Neural progenitor cell (in vitro differentiated cells): ENCODE measurements at places on chromosomes 3 and 15. TPM values are rescaled to one million over a fixed set of nuclear protein-coding genes. Genes with fewer than 3 reads are reported as not detected.

Gene LEKR1
- 0.56 and 1.9 TPM in 2 replicates for total RNA-seq

Gene TM4SF18
- total RNA-seq: not detected in 2 replicates

Gene MST1R
- total RNA-seq: 0.32 and 1.8 TPM in 2 replicates

Gene ZNF662
- total RNA-seq: not detected in 2 replicates

Gene LOXL1
- 5.3 and 28.1 TPM in 2 replicates for total RNA-seq

Gene LRRC31
- total RNA-seq: not detected in 2 replicates

Gene IGSF10
- total RNA-seq: 0.15 and 0.22 TPM in 2 replicates

Gene THBS1
- total RNA-seq: 14.6 and 17.6 TPM in 2 replicates

Gene ANKRD63
- not detected in 2 replicates for total RNA-seq

Gene LMAN1L
- not detected in 2 replicates for total RNA-seq

Gene CERS3
- 0.15 TPM in 1 of 2 replicates, not detected in the other for total RNA-seq

Gene MTFMT
- 22.2 and 30.3 TPM in 2 replicates for total RNA-seq

Gene PSMD2
- total RNA-seq: 234 and 476 TPM in 2 replicates

Gene ITIH3
- not detected in 2 replicates for total RNA-seq

- DNase-seq: no peak
Measured at GRCh38 chr15:98745179-98745578, 96.8 kb downstream of the IGF1R start.

GRCh38 chr3:43733459-43734384, 43.0 kb downstream of the ABHD5 start:
- DNase-seq: no peak

- DNase-seq: no peak
Measured at GRCh38 chr3:109045271-109046040, 72.5 kb downstream of the MORC1 start.

DNA sequence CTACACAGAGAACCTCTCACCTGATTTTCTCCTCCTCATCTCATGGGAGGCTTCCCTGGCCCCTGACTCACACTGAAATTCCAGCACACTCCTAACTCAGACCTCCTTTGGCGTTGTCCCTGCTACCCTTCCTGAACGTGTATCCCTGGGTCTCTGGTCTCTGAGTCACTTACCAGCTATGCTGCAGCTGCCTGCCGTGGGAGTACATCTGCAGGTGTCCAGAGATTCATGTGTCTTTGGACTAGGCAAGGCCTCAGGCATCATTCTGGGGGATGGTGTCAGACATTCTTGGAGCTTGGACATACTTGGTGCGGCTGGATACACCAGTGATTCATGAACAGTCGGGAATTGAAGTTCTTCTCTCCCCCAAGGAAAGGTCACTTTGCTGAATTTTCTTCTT, 148.8 kb upstream of the TRIM42 start:
- no peak for DNase-seq

DNA sequence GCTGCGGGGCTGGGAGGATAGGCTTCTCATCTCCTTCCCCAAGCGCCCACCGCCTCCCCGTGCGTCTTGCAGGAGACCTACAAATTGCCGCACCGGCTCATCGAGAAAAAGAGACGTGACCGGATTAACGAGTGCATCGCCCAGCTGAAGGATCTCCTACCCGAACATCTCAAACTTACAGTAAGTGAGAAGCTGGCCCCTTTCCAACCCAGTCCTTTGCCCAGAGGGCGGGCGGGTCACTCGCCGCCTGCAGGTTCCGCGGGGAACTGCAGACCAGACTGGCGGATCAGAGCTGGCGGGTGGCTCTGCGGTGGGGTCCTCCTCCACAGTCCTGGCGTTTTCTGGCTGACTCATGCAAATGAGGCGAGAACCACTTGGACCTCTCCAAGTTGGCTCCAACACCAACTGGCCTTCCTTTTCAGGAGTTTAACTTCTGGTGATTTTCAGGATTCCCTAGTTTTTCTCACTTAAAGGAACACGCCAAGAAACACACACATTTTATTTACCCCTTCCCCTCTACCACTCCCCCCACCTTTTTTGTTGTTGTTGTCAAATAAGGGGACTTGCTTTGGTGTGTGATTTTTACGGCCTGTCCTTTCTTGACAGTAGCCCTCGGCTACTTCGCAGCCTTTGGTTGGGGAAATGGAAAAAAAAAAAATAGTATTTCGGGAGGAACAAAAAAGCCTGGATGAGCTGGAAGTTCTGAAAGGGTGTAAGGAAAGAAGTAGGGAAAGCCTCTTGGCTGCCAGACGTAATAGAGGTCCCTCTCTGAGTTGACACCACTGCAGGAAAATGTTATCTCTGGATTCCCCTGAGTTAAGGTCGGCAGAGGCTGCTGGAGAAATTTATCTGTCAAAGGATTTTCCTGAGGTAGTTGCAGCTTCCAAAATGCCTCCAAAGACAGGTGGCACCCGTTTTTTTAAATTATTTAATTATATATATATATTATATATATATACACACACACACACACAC, 1.3 kb downstream of the BHLHE40 start:
- DNase-seq: peak; percentile 75

GRCh38 chr3:111998636-111999483, at the start of gene TAGLN3:
TAGLN3 (plus strand) TSS chr3:111998922; CDS start chr3:111999423, 501 bp downstream.
- peak; percentile 96 for DNase-seq

DNA sequence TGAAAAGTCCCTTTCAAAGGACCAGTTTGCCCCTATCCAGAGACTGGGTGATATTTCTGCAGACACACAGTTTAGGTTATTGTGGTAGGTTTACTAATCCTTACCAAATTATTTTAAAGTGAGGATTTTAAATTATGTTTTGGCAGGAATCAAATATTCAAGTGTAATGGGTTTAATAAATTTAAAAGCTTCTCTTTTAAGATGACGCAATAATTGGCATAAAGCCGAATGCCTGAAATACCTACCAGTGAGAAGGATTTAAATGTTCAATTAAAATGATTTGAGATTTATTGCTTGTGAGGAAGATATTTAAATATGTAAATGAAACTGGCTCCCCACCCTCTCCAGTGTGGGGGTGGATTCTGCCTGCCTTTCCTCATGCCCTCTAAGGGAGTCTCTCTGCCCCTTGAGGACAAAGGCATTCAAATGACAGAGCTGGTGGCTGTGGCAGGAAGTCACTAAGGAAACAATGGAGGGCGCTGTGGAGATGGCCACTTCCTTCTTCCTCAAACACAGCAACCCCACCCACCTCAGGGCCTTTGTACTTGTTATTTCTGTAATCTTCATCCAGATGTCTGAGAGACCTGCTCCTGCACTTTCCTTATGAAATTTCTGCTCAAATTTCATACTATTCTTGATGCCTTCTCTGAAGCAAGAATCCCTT, 131.7 kb downstream of the TNIK start:
- peak; percentile 26 for DNase-seq

DNA sequence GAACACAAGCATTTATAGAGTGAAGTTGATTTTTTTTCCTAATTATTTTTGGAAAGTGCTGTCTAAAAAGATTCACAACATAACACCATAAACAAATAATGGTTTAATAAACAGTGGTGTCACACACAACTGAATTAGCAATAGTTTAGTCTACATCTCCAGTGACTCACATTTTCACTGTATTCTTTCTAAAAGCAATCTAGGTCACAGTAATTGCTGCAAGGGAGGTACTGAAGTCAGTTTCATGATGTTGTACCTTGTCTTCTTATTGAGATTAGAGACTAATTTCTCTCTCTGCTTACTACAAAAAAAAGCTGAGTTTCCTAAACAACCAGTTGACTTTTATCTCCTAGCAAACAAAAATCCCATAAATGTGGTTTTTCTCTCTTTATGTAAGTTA, 29.6 kb downstream of the PLSCR4 start:
- DNase-seq: no peak

- peak; percentile 65 for DNase-seq
Measured at GRCh38 chr3:72376956-72377710, 471.1 kb downstream of the SHQ1 start.

DNA sequence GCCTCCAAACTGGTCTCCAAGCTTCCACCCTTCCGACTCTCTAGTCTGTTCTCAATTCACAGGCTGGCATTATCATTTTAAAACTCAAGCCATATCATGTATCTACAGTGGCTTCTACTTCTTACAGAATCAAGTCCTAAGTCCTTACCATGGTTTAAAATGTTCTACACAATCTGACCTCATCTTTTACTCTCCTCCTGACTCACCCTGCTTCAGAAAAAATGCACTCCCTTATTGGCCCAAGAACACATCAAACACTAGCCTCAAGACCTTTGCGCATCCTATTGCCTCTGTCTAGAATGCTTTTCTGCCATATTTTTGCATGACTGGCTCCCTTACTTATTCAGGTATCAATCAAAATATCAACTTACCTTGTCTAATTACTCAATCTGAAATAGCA, 11.0 kb downstream of the MRPL3 start:
- DNase-seq: no peak

DNA sequence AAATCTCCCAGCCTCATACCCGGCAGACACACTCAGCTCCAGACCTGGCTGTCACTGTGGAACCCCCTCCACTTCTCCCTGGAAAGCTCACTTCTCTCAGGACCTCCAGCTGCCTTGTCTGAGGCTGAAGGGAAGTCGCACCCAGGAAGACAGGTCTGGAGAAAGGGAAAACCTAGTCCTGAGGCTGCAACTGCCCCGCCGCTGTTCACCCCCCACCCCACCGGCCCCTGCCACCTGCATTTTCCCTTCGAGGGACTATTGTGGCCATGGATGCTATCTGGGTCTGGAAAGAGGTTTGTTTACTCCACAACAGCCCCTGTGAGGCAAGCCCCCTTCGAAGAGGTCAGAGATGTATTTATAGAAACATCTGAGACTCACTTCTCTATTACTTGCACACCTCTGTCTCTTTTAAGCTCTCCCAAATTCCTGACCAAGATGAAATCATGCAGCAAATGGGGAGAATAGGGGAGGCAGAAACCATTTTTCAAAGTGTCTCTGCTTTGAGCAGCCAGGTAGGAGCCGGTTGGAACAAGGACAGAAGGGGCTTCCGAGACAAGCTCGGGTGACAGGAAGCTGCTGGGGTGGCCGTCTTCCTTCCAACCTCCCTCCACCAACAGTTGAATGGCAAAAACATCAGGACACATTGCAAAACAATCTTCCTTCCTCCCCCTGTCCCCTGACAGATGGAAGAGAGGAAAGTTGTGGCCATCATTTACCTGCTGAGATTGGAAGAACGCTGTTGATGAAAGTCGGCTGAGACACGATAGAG, 518 bp downstream of the COLQ start:
- no peak for DNase-seq

GRCh38 chr3:31444220-31445142, 88.2 kb upstream of the STT3B start:
- DNase-seq: no peak

- DNase-seq: no peak
Measured at GRCh38 chr3:42264399-42265058, 1.5 kb downstream of the CCK start.

GRCh38 chr3:72657666-72658065, 190.6 kb downstream of the SHQ1 start:
- DNase-seq: no peak

DNA sequence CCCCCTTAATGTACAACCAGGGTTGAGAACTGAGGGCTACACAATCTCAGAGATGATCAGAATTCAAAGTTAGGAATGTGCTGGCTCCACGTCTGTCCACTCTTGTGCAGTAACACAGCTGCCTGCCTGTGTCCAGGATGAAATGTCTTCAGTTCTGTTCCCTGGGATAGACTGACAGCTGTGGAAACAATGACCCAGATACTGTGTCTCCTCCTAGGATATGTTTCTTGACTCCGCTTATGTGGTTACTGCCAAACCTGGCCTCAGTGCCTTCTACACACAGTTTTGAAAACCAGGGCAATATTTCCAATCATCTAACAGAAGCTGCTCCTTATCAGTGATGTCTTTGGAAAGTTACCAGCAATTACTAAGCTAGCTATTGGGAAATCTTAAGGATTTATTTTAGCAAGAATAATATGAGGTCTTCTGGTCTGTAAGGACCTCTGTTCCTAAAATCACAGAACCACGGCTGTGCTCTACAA, 67.6 kb downstream of the NOX5 start:
- no peak for DNase-seq

- peak; percentile 36 for DNase-seq
Measured at GRCh38 chr15:76935620-76936019, 4.1 kb downstream of the RCN2 start.

- no peak for DNase-seq
Measured at GRCh38 chr3:179149951-179150350, 1.8 kb downstream of the PIK3CA start.

DNA sequence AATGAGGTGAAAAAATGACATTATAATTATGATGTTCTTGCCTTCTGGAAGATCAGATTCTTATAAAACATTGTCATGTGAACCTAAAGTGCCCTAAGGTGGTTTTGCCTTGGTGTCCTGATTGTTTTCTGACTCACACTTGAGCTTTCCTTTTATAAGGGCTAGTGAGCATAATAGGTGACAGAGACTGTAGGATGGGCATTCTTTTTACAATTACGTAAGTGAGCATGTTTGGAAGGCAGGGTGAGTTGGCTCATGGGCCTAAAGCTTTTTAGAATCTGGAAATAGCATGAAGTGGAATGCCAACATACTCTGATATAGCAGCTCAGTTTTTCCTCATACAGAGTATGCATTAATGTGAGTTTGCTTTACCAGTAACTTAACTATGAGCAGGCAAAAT, 41.2 kb downstream of the CRYBG3 start:
- DNase-seq: no peak

- no peak for DNase-seq
Measured at GRCh38 chr15:41950127-41950483, 22.3 kb downstream of the EHD4 start.

- no peak for DNase-seq
Measured at GRCh38 chr3:173870976-173871375, 473.4 kb downstream of the NLGN1 start.

DNA sequence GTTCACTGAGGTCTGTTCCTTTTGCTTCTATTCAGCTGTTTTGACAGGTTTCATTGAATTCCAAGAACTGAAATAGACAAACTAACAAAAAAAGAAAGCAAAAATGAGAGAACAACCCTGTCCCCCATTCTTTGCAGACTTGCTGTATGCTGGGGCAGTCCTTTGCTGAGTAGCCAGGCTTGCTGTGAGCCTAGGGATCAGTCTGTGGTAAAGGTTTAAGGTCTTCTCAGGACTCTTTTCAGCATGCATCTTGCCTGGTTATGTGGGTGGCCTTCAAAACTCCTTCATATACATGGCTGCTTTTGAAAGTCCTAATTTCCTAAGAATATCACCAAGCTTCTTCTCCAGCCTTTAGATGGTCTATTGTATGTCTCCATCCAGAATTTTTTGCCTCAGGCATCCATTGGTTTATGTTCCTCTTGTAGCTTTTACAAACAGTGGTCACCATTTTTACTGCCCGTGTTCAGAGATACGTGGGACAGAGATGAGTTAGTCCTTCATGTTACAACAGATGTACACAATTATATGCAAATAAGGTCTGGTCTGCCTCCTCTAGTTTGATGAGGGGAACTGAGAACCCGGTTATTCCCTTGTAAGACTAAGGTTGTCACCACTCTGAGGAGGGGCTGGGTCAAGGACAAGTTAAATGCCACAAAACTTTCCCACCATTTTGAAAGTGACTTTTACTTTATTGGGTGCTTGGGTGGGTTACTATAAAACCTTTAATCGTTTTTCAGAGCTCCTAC, 41.4 kb downstream of the SACM1L start:
- DNase-seq: no peak

GRCh38 chr3:189132231-189132671, 39.5 kb upstream of the TPRG1 start:
- DNase-seq: no peak

DNA sequence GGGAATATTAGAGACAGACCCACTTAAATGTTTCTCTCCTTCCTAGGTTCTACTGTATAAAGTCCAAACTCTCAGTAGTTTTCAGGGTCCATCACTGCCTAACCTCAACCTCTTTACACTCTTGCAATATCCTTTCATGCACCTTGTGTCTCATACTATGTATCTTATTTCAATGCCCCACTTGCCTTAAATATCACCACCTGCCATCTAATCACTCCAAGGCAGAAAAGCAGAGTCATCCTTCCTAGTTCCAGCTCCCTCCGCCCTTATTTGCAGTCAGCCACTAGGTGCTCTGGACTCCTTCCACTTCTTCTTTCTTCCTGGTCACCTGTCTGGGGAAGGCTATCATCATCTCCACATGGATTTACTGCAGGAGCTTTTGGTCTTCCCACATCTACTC, 322.0 kb downstream of the MFSD1 start:
- DNase-seq: no peak
